ENCODE measurements at places on chromosomes 3 and 15.

DNA sequence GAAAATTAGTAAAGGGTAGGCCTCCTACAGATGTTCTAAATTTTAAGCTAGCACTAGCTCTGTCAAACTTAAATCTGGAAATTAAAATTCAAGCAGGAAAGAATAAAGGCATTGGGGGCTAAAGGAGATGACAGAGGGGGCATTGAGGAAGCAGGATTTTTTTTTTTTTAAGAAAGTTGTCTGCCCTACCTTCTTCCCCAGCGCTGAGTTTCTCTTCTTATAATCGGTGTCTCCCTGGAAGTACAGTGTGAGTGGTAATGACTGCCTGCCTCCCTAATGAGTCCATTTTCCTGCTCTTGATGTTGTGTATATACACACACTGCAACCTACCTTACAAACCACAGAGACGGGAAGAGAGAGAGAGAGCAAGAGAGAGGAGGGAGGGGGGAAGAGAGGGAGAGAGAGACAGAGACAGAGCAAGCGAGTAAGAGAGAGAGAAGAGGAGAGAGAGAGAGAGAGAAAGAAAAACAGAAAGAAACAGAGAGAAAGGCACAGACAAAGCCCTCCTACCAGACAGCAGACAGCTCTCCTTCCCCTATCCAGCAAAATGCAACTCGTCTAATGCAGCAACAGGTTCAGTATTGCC, 47.0 kb downstream of the ZBTB20 start:
- peak; percentile 29 for DNase-seq

DNA sequence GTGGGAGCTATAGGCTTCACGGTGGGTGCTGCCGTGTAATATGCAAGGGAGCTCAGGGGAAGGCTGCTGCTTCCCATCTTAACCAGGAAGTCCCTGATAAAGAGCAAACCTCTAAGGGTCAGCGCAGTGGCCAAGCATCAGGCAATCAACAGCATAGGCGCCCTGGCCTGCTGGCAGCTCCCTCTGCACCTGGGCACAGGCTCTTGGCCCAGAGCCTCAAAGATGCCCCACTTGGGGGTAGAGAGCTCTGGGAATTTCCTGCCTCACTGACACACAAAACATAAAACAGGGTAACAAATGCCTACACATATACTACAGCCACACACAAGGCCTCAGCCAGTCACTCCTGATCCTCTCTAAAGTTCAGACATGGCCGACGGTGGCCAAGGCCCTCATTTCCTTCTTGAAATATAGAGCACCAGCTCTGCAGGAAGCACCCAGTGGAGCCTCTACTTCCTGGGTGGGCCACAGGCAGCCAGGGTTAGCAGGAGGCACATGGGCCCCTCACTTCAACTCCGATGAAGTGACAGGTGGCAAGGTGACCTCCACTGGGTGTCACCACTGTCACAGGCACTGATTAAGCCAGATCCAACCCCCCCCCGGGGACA, 20.5 kb downstream of the SLC41A3 start:
- DNase-seq, result no peak

- peak; percentile 11 for DNase-seq
These were observed at the start of gene MEGF11 for GRCh38 chr15:66253418-66254088. Gene MEGF11, minus strand, starts transcription at chr15:66253750. Its CDS starts 125,347 bp downstream, at chr15:66128403.

- no peak for DNase-seq
These were observed 670.6 kb downstream of the PLOD2 start for GRCh38 chr3:145490088-145491048.

DNA sequence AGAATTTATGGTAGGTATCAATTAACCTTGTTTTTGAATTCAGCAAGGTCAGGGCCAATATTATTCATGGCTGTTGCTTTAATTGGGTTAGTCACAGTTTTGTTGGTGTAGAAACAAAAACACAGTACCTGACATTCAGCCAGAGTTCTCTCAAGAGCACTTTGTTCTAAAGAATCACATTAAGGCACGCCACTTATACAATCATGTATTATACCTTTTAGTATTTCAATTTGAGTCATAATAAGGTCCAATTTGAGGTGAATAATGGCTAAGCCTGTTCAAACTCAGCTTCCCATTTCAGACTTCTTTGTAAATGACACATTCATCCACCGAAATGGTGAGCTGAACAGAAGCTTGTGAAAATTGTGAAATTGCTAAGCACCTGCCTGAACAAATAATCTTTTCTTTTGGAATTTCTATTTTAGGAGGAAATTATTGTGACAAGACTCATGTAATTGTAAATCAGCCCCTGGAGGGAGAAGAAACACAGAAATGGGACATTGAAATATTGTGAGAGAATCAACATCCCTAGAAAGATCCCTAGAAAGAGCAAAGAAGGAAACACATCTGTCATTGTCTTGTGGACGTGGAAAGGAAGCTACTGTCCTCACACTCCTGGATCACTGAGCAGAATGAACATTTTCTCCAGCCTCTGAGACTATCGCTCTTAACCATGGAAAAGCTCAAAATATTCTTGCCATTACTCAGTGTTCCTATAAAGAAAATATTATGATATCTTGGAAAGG, 29.3 kb downstream of the RIOX2 start:
- no peak for DNase-seq

- DNase-seq, result no peak
These were observed 5.1 kb upstream of the DNAJA4 start for GRCh38 chr15:78259232-78259631.

DNA sequence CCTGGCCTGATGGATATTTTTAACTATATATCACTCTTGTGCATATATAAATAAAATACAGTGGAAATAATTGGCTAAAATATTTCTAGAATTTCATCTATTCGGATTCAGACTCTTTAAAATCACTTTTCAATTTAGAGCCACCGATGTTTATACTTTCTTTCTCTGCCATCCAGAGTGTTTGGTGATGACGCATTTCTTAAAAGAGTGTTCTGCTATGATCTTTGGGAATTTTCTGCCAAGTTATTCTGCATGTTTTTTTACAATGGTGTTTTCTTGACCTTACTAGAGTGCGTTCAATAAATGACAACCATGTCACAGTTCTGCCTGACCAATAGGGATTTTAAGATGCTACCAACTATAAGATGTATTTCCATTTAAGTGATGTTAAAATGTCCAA, 30.2 kb downstream of the PPP2R3A start:
- DNase-seq, result no peak

DNA sequence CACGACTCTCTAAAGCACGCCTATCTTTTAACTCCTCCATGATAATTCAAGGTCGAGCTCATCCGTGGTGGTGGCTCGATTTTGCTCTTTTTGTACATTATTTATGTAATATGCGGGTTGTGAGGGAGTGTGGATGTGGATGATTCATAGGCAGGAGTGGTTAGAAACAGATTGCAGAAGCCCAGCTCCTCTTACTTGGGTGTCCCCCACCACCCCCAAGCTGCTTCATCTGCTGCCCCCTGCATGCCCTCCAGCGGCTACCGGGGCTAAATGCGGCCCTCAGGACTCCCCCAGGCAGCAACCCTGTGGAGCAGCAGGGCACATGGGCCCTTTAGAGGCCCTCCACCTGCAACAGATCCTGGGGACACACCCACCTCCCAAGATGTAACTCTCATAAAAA, 111.5 kb upstream of the SELENOK start:
- no peak for DNase-seq

DNA sequence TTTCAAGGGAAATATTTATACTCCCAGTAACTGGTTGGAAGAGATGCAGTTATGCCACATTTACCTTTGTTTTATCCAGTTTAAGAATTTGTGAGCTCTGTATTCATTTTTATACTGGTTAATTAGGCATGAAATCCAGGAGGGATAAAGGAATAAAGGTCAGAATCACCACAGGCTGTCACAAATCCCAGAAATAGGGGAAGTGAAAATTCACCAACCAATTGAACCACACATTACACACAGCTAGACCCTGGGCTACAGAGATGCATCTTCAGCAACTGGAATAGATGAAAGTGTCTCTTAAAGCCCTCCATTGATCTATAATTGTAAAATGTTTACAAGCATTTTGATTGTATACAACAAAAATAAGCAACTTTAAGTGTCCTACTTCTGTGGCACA, 18.5 kb downstream of the SERPINI1 start:
- no peak for DNase-seq

GRCh38 chr3:36867810-36868209, 77.0 kb downstream of the TRANK1 start:
- no peak for DNase-seq

GRCh38 chr3:45167011-45167911, 21.1 kb upstream of the CDCP1 start:
- DNase-seq, result peak; percentile 95

- DNase-seq, result no peak
These were observed 23.1 kb downstream of the CCNL1 start for GRCh38 chr3:157136647-157137387.

DNA sequence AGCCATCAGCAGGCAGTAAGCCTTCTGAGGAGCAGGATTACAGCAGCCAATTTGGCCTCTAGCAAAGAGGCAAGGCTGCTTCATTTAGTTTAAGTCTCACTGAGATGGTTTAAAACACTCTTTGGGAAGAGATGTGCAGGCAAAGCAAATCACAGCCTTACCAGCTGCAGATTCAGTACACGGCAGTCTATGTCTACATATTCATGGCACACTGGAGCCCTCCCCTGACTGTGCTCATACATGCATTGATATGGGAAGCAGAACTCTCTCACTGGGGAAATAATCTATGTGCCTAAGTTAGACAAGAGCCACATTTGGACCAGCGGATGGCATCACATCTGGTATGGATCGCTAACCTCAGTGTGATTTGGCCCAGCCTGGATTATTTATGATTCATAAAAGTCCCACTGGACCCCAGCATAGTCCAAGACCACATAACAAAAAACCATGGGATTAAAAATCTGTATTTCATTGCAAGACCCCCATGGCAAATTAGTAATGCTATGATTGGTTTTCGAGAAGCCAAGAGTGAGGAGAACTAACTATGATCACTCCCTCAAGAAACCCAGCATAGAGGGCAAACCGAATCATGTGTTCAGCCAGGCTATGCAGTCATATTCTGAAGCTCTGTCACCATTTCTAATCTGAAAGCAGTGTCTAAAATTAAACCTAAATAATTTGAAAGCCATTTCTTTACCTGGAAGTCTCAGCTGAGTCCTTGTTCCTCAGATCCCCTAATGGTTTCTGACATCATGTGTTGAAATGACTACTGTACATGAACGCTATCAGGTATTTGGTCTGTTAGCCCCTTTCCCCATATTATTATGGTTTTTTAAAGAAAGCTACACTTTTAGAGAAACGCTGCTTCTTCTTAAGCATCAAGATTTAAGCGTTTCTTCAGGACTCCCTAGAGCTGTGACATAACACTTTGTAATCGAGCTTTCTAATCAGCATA, 1.2 kb downstream of the PRICKLE2 start:
- DNase-seq, result no peak

DNA sequence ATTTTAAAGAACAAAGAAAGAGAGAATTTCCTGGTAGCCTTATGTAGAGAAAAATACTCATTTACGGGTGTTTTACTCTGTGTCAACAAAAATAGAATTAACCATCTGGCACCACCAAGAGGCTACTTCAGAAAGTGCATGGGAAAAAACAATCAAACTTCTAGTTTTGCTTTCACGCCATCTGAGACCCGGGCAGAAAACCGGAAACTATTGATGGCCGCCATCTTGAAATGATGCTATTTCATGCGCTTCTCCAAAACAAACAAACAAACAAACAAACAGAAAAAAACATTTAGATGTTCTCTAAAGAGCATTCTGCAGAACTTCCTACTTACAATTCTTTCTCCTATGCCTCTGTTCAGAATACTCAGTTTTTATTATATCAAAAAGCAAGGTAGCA, 49.4 kb upstream of the SYNPR start:
- DNase-seq, result peak; percentile 5

- DNase-seq, result no peak
These were observed 3.2 kb upstream of the SENP2 start for GRCh38 chr3:185582871-185583270.

DNA sequence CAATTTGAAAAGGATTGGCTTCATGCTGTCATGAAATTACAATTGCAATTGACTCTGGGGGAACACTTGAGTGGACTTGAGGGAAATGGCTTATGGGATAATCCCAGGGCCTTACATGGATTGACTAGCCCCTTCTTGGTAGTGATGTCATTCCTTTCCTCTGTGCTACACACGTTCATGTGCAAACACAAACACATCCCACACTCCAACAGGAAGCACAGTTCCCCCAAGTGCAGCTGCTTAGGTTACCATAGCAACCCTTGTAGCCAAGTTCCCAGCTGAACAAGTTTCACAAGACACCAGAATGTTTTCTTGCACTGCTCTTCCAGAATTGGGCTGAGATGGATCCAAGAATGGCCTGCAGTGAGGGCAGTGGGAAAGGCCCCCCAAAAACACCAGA, 217.0 kb downstream of the ZNF621 start:
- no peak for DNase-seq

DNA sequence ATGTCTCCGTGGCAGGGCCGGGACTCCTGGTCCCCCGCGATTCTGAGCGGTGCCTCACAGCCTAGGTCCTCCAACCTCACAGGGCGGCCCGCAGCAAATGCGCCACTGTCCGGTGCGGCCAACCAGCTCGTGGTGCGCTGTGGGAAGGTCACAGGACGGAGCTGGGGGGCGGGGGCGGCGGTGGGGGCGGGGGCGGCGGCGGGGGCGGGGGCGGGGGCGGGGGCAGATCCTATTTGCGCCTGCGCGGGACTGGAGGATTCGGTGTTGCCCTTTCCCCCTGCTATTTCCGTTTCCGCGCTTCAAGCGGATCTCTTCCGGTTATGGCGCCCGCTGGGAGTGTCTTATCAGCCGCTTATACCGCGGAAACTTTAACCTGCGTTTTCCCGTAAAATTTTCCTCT, 106.7 kb upstream of the SNRPN start:
- DNase-seq, result peak; percentile 23

GRCh38 chr3:54296531-54296930, 174.2 kb downstream of the CACNA2D3 start:
- no peak for DNase-seq

GRCh38 chr15:89197503-89197971, 23.8 kb downstream of the RLBP1 start:
- peak; percentile 51 for DNase-seq

DNA sequence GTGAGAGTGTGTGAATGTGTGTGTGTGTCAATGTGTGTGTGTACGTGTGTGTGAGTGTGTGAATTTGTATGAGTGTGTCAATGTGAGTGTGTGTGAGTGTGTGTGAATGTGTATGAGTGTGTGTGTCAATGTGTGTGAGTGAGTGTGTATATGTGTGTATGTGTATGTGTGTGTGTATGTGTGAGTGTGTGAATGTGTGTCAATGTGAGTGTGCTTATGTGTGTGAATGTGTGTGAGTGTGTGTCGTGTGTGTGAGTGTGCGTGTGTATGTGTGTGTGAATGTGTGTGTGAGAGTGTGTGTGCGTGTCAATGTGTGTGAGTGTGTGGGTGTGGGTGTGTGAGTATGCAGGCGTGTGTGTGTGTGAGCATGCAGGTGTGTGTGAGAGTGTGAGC, 93.5 kb upstream of the ALDH1A3 start:
- no peak for DNase-seq

DNA sequence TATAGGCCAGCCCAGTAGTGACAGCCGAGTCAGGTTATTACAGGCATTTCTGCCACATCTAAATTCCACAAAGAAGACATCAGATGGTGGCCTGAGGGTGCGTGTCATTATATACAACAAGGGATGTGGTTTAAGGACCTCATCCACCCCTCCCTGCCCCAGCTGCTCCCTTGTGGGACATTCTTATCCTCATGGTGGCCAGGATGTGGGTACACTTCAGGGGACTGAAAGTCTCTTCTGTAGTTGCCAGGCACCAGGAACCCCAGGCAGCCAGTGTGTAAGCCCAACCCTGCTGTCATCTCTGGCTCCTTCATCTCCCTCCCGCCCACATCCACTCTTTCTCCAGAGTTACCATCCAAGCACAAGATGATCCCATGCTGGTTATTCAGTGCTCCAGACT, 224.9 kb upstream of the TOPAZ1 start:
- DNase-seq, result no peak
